NCI-H460 (cell line): ENCODE measurements at places on chromosomes 1 and 21.
A peak's percentile ranks its signal among the peaks of the same experiment; 100 is the strongest.

DNA sequence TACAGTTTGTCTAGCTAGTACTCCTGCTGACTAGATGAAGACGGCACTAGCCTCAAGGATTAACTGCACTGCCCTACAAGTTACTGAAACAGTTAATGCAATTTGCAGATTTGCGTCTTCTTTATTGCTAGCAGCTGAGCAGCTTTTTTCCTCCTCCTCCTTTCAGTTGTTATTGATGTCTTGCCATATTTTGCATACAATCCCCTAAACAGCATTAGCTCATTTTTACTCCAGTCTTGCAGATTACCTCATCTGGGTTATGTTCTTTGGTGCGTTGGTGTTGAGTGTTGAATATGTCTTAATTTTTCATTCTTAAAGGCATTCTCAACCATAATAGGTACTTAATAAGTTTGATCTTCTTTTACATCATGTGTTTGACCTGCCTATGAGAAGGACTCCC lies 363.4 kb upstream of the LYPLAL1 start:
- no peak for DNase-seq

GRCh38 chr1:4088676-4089075 lies 188.6 kb upstream of the C1orf174 start:
- DNase-seq: no peak

DNA sequence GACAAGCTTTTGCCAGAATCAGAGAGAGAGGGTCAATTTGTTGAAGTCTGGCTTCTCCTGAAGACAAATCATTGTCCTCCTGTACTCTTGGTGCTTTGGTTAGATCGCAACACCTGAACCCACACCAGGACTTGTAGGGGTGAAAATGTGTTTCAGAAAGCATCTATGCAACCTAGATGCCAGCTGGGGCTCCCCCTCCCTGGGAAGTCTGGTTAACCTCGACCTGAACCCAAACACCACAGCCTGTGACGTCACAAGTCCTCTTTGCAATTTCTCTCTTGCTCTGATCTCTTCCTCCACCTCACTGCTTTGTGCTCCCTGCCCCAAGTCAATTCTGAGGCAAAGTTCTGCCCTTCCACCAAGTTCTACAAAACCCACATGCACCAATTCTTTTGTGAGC lies 42.8 kb upstream of the USP24 start:
- DNase-seq: no peak

DNA sequence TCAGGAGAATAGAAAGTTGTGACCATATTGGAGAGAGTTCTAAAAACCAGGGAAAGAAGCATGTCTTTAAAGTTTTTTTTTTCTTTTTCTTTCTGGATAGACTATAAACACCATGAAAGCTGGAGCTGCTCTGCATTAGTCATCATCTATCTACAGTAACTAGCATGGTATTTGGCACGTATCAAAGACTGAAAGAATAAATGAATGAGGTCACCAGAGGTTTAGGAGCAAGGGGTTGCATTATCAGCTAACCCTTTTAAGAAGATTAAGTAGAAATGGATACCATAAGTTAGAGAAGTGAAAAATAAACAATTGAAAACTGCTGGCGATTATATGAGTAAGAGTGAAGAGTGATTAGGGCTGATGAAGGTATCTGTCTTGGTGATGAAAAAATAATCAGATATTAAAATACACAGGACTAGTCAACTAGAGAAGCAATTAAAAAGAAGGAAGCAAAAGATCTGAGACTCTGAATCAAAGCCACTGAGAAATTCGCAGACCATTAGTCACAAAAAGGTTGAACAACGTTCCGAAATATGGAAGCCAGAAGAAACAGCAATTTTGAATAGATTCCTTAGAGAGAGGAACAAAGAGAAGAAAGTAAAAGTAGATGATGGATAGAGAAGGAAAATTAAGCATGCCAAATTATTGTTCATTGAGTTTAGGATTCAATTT lies 536.4 kb downstream of the DPYD start:
- no peak for DNase-seq

DNA sequence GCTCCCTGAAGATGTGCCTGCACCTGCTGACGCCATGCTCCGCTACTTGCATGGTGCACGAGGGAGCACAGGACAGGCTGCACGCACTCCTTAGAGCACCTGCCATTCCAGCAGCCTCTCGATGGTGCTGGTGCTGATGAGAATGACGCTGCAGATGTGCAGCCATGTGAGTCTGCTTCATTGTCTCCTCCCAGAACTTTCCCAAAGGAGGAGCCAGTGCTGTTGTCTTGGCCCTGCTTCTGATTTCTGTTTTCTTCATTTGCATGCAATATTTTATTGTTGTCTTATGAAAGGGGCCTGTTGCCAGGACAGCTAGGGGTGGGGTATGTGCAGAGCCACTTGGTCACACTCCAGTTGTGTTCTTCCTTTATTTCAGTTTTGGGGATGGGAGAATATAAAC lies 70.1 kb downstream of the PCBP3 start:
- no peak for DNase-seq

DNA sequence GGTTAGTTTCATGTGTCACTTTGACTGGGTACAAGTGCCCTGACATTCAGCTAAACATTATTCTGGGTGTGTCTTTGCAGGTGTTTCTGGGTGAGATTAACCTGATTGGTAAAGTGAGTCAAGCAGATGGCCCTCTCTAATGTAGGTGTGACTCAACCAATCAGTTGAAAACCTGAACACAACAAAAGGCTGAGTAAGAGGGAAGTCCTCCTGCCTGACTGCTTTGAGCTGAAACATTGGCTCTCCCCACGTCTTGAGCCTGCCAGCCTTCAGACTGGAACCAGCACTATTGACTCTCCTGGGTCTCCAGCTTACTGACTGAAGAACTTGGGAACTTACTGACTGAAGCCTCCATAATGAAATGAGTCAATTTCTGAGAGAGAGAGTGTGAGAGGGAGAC lies 70.0 kb upstream of the C21orf91 start:
- DNase-seq: no peak

DNA sequence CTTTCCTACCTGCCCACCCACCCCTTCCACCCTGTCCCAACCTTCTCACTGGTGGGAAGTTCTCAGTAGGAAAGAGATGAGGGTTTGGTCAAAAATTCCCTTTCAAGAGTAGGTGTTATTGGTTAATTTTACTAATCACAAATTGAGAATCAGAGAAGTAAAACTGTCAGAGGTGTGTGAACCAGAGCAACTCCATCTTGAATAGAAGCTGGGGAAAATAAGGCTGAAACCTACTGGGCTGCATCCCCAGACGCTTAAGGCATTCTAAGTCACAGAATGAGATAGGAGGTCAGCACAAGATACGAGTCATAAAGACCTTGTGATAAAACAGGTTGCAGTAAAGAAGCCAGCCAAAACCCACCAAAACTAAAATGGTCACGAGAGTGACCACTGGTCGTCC lies 11.5 kb downstream of the PLA2G2D start:
- DNase-seq: no peak

- no peak for DNase-seq
Observed at GRCh38 chr1:145995964-145996432, 381 bp downstream of the TXNIP start.

- no peak for DNase-seq
Observed at GRCh38 chr1:178086766-178087165, 7.1 kb upstream of the RASAL2 start.

DNA sequence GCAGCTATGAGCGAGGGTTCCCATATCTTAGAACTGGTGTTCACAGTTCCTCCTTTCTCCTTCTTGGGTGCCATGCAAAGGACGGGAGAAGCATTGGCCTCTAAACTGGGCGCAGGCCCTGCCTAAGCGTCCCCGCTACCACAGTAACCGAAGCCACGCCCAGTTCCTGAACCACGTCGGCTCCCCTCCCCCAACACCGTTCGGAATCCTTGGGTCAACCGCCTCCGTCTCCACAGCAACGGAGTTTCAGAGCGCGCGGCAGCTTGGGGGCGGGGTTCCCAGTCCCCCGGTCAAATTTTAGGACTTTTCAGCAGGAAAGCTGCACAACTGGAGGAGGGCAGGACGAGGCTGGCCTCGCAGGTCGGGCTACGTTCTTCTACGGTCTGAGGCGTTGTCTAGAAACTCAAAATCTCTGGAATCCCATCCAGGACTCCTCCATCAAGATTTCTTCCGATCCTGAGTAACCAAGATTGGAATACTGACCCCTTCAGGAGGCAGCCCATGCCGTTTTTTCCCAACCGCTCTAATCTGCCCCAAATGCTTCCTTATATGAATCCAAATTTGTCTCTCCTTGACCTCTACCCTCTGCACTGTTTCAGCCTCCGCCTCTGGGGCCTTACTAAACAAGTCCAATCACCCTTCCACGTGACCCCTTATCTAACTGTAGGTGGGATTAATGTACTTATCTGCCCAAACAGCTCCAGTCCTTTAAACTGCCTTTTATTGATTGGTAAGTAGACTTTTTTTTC lies at the start of gene SPAG17:
Gene SPAG17, minus strand, starts transcription at position 145 of the 749 bp plus-strand sequence. Its CDS starts 71 bp downstream, at position 74.
- peak; percentile 13 for DNase-seq

DNA sequence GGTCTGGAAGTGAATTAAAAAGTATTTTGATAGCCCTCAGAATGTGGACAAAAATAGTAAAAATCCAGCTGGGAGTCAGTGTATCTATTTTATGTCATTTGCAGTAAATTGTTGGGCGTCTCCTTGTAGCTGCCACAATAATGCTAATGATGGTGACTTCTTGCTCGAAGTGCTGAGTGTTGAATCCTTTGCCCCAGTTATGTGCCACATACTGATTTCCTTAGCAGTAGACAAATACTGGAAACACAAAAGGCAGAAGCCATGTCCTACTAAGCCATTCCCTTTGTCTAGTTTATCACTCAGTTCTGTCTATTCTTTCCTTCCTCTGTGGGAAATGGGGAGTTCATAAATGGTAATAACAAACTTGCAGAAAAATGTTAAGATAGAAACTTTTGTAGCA lies 70.7 kb upstream of the CXADR start:
- no peak for DNase-seq

GRCh38 chr1:189313488-189313887 lies 1164.2 kb downstream of the BRINP3 start:
- DNase-seq: no peak

GRCh38 chr1:244822878-244823277 lies 12.6 kb upstream of the COX20 start:
- DNase-seq: no peak

DNA sequence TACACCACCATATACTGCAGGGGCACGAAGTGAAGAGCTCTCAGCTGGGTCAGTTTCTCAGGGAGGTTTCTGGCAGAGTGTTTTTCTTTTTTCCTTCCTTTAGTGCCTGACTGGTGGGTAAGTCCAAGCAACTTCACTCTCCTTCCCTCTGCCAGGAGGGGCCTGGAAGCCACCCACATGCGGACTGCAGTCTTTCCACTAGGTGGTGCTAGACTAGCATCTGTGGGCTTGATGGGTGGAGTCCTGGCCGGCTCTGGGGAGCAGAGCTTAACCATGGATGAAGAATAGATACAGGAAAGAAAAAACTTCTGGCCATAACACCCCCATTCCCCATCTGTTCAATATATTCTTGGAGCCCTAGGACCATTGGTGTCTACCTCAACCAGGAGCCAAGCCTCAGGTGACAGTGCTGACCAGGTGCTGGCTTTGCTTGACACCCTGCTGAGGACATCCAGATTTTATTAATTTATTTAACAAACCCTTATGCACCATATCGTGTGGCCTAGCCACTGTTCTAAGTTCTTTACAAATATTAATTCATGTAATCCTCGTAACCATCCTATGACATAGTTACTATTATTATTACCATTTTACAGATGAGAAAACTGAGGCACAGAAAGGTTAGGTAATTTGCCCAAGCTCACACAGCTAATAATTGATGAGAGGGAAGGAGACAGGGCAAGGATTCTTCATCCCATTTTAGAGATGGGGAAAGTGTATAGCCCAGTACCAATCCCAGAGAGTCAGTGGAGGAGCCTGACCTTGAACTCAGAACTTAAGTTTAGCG lies 126.7 kb upstream of the CSF3R start:
- peak; percentile 52 for DNase-seq

GRCh38 chr1:110630839-110631663 lies 24.9 kb upstream of the KCNA2 start:
- DNase-seq: peak; percentile 60

GRCh38 chr1:75171876-75172275 lies 37.7 kb downstream of the LHX8 start:
- DNase-seq: no peak

GRCh38 chr1:202694314-202694713 lies 15.9 kb downstream of the SYT2 start:
- DNase-seq: no peak

- DNase-seq: no peak
Observed at GRCh38 chr21:19510653-19511052, 1107.1 kb upstream of the TMPRSS15 start.

- DNase-seq: no peak
Observed at GRCh38 chr1:70360321-70360720, 5.8 kb upstream of the ANKRD13C start.

DNA sequence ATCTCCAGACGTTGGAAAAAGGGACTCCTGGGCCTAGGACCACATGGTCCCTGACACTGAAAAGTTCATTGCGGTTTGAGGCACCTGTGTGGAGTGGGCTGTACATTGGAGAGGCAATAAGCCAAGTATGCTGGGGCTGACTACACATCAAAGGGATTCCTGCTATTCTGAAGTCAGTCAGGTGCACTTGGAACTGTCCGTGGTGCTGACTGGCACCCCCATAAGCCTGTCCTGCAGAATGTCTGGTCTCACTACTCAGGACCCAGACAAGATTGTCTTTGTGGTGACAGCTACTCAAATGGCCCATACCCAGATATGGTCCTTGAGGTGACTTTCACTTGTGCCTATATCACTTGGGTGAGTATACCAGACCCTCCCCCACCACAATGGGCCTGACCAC lies 150.6 kb downstream of the RWDD3 start:
- no peak for DNase-seq

DNA sequence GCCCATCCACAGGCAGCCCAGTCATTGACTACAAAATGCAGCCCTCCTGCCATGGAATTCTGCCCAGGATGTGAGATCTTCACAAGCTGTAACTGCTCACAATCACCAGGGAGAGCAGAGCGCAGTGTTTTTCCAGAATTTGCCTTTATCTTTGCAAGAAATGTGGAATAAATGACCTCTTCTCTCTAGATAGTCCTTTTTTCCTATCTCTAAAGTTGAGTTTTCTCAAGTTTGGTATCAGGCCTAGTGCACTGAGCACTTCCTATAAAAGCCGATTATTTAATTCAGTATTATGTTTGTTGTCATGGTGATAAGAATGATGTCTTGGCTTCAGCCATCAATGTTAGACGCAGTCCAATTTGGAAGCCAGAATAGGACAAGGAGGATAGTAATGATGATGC lies 246.9 kb upstream of the IRF2BP2 start:
- no peak for DNase-seq

DNA sequence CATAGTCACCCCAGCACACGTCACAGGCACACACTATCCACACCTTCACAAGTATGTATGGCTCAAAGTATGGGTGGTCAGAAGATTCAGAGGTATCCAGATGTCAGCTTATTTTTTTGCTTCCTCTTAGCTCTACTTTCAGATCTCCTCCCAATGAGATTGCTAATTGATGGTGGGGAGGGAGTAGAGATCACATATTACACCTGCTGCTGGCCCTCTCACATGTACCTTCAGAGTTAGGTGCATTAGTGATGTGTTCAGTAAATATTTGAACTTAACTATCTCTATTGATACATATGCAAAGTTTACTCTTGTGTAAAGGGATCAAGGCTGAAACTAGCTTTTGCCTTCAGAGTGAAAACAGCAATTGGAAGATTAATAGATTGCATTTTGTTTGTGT lies 262.6 kb downstream of the PCP4 start:
- DNase-seq: no peak
